ENCODE measurements at places on chromosomes 2 and 18.

DNA sequence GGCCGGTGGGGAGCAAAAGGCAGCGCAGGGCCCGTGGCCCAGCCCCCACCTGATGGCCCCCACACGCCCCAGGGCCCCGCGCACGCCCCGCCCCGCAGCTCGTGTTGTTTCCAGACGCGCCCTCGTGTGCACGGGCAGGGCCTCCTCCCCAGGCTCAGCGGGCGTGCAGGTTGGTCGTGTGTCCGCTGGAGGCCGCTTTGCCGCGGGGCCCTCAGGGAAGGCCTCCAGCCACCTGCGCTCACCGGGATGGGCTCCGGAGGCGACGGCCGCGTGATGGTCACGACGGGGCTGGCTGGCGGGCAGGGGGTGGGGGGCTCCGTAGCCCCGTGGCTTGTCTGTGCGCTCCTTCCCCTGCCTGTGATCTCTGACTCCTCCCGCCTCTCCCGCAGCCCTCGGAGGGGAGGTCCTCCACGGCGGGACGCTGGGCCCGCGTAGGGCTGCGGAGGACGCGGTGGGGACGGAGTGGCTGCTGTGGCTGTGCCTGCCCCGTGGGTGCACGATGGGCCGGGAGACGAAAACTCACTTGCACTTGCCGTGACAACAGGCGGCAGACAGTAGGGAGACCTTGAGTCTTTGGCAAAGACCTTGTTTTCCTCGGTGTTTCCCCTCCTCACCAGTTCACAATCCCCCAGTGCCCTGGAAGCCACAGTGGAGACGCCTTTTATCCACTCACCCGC lies 67.1 kb downstream of the RTP5 start:
- DNase-seq = no peak

DNA sequence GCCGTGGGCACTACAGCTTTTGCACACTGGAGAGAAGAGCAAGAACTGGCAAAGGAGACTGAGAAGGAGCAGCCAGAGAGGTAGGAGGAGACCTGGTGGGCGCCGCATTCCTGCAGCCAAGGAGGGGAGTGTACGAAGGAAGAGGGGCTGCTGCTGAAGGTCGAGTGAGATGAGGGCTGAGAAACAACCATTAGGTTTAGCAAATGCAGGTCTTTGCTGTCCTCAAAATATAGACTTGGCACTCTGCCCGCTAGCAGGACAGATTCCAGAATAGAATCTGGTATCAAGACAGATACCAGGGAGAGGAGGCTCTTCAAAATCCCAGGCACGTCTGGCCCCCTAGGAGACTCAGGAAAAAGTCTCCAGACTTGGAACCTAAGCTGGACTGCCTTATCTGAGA lies 83.0 kb downstream of the TGOLN2 start:
- no peak for DNase-seq

DNA sequence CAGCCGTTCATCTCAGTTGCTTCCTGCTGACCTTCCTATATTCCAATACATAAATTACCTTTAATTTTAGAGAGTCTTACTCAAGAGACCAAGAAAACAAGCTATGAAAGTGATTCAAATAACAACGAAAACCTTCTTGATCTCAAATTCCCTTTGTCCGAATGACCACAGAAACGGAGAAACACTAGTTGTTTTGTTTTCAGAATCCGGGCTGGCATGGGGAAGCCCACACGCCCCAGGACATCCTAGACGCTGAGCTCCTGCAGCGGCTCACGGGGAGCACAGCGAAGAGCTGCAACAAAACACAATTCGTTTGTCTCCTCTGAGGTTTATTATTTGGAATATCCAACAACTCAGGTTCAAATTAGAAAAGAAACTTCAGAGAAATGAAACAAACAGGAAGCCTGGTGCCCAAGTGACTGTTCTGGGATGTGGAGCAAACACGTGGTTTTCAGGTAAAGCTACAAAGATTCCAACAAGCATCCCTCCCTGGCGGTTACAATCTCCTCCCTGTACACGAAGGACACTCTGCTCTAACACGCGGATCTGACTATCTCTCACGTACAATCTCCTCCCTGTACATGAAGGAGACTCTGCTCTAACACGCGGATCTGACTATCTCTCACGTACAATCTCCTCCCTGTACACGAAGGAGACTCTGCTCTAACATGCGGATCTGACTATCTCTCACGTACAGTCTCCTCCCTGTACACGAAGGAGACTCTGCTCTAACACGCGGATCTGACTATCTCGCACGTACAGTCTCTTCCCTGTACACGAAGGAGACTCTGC lies 237.5 kb downstream of the TWIST2 start:
- DNase-seq = no peak

DNA sequence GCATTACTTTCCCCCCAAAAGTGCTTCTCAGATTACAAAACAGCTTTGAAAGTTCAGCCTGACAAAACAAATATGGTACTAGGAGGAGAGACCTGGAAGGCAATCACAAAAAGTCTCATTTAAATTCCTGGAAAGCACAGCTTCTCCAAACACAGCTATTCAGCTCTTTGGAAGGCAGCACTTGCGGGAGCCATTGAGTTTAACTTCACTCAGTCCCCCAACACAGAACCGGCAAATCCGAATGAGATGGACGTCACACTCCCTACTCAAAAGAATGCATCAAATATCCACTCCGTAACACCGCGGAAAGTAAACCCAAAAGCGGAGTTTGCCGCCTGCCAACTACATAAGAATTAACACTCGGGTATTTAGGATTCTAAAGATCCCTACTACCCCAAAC lies 638 bp downstream of the ST6GAL2 start:
- DNase-seq = no peak

- no peak for DNase-seq
Observed at GRCh38 chr2:54240515-54241469, 15.2 kb downstream of the TSPYL6 start.
